Vagina (tissue), 2 donors: ENCODE measurements at places on chromosomes 12 and 14.

- no peak for DNase-seq
These were observed 35.4 kb downstream of the TAOK3 start for GRCh38 chr12:118337194-118337838.

DNA sequence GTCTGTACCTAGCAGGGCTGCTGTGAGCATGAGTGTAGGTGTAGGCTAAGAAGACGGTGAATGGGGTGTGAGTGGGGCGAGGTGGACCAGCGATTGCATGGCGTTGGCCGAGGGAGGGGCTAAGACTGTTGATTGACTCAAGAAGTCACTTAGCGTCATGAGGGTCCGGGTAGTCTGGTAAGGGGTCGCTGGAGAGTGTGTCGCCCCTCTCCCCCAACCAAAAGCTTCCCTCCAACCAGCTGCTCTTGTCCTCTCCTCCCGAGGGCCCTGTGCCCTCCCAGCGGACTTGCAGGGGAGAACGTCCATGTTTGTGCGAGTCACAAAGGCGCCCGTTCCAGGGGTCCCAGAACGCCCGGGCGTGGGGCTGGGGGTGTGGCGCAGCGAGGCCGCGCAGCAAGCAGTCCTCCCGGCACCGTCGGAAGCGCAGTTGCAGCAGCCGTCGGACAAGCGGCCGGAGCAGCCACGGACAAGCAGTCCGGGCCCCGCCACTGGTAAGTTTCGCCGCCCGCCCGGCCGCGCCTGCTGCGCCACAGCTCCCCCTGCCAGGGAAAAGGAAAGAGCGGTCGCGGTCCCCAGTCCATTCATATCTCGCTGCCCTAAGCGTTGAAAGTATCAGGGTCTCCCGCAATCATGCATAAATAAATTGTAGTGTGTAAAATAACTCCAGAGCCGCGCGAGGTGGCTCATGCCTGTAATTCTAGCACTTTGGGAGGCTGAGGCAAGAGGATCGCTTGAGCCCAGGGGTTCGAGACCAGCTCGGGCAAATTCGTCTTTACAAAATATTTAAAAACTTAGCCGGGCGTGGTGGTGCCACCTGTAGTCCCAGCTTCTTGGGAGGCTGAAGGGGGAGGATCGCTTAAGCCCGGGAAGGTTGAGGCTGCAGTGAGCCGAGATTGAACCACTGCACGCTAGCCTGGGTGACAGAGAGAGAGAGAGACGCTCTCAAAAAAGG, at the start of gene CCDC63:
Gene CCDC63 (plus strand): TSS at position 373 of the 952 bp plus-strand sequence. CDS start 5,968 bp downstream, outside the sequence.
- no peak for DNase-seq

- no peak for DNase-seq
These were observed 41.6 kb downstream of the CHST11 start for GRCh38 chr12:104498211-104498801.

DNA sequence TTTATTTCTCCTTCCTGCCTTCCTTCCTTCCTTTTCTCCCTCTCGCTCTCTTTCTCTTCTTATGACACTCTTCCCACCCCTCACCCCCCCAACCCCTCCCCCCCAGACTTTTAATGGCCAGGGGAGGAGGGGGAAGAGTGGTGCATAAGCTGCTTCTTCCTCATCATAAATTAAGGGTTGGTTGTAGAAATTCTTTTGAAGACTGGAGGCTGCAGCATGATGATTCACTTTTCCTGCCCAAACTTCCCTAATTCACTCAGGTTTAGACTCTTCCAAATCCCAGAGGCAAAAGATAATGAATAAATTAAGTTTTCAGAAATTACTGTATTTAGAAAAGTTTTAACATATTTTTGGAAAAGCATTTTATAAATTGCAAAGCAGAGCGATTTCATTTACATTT, 58.2 kb downstream of the GRIP1 start:
- no peak for DNase-seq

DNA sequence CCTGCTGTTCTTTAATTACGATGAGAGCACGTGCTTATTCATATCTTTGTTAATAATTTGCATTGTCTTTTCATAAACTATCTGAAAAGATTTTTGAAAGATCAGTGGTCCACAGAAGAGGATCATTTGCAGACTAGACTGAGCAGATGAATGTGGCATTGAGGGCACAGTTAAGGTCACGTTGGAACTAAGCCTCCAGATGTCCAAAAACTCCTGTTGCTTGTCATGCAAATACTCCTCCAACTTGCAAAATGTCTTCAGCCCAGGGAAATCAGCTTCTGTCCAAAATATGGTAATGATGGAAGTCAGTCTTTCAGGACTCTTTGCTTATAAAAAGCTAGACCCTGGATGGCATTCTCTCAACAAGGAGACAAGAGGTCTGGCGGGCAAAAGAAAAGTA, 201.6 kb upstream of the TMEM260 start:
- no peak for DNase-seq

DNA sequence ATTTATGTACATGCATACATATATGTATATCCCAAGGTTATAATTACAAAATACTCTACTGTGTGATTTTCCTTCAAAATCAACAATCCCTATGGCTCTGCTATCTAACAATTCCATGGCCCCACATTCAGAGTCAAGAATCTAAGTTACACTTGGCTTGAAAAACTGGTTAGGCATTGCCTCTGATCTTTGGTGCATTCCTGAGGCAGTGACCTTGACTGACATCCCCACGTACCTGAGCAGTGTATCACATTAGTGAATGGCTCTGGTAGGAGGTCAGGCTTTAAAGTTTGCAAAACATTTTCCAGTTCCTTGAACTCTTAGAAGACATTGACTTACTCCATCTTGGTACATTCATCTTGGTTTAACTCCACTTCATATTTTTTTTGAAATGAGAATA, 8.5 kb upstream of the STON2 start:
- DNase-seq, result no peak

DNA sequence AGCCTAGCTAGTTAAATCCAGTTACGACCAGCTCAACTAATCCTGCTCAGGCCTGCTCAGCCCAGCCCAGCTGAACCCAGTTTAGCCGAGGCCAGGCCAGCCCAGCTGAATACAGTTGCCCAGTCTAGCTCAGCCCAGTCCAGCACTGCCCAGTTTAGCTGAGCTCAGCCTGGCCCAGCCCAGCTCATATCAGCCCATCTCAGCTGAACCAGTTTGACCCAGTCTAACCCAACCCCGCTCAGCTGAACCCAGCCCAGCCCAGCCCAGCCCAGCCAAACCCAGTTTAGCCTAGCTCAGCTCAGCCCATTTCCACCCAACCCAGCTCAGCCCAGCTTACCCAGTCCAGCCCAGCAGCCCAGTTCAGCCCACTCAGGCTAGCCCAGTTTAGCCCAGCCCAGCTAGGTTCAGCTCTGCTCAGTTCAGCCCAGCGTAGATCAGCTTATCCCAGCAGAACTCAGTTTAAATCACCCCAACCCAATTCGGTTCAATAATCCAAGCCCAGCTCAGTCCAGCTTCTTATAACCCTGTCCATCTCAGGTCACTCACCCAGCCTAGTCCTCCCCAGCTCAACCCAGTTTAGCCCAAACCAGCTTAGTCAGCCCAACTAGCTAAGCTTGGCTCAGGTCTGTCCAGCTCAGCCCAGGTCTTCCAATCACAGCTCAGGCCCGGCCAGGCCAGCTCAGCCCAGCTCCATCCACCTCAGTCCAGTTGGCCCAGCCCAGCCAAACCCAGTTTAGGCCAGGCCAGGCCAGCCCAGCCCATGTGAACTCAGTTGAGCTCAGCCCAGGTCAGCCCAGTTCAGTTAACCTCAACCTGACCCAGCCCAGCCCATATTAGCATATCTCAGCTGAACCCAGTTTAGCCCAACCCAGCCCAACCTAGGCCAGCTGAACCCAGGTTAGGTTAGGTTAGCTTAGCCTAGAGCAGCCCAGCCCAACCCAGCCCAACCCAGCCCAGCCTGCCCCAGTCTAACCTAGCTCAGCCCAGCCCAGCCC, 76.7 kb downstream of the TMEM121 start:
- peak; percentile 58 for DNase-seq

GRCh38 chr14:70237710-70238109, 49.0 kb upstream of the SLC8A3 start:
- DNase-seq, result no peak

GRCh38 chr14:60356906-60357550, 108.0 kb downstream of the PPM1A start:
- no peak for DNase-seq
